ENCODE measurements at places on chromosomes 3 and 15. TPM values are rescaled to one million over a fixed set of nuclear protein-coding genes. Genes with fewer than 3 reads are reported as not detected.

DNA sequence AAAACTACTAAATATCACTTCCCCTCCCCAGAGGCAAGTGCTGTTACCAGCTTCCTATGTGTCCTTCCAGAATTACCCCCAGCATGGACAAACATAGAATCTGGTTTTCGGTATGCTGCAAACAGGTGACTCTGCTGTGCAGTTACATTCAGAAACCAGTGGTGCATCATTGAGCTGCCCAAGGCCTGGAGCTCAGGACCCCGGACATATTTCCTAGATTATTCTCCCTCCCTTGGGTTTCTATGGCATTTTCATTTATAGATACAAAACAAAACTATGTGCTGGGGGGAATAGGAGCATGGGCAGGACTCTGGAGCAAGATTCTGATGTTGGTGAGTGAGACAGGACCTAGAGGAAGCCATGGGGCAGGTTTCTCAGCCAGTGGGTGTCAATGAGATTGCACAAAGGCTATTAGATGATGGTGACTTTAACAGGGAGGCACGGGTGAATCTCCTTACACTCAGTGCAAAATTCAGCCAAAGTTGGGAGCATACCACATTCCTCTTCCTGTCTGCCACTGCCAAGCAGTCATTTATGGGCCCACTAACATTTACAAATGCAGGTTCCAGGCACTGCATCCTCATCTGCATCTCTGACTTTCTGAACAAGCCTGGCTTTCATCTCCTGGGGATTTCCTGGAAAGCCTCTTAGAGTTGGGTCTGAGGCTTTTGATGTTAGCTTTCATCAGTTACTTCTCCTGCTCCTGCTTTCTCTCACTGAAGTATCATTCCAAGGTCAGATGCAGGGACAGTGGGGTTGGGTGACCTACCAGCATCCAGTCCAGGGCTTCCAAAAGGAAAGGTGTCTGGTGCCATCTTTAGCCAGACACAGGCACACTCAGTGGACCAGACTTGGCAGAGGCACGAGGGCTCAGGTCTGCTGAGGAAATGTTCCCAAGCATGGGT lies 44.5 kb downstream of the CMTM7 start:
- DNase-seq = no peak
- H3K36me3 ChIP-seq = no peaks in the 10 kb centered on the region
- no peak overlapping the region for H3K4me3 ChIP-seq
- peaks cover 8% of the 10 kb centered on the region for H3K4me1 ChIP-seq
- H3K27ac ChIP-seq = no peak overlapping the region
- H3K27me3 ChIP-seq = no peaks in the 10 kb centered on the region

DNA sequence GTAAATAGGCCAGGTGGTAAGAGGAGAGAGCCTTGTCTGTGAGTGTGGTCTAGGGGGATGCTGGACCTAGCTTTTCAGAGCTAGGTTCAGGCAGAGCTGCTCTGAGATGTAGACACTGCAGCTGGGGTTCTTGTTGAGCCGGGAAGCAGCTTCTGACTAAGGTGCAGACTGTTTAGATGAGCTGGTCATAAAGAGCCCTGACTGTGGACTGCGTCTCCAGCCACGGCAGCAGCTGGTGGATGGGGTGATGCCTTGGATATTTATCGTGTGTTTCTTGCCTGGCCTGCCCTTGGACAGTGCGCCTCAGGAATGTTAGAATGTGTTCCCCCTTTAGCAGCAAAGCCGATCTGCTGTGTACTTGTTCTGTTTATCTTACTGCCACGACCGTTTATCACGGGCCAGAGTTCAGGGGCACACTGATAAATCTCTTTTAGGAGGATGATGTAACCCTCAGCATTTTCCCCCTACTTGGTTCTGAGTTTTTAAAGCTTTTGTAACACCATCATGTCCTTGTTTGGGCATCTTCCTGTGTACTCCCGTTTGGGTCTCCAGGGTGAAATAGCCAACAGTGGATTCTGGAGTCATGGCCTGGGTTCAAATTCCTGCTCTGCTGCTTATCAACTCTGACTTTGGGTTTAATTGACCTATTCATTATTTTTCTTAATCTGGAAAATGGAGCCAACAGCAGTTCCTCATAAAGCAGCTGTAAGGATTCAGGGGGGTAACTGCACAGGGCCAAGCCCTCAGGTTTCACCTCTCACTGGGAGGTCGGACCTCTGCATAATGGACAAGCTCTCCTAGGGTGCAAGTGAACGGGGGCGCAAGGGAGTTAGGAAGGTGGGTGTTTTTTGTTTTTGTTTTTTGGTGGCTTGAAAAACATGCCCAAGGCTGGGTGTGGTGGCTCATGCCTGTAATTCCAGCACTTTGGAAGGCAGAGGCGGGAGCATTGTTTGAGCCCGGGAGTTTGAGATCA lies 51.4 kb downstream of the FLNB start:
- peak overlapping the region; percentile 40 for H3K4me3 ChIP-seq
- H3K27me3 ChIP-seq = no peaks in the 10 kb centered on the region
- peaks cover 84% of the 10 kb centered on the region for H3K4me1 ChIP-seq
- peak overlapping the region; percentile 77 for H3K27ac ChIP-seq
- H3K36me3 ChIP-seq = no peaks in the 10 kb centered on the region

DNA sequence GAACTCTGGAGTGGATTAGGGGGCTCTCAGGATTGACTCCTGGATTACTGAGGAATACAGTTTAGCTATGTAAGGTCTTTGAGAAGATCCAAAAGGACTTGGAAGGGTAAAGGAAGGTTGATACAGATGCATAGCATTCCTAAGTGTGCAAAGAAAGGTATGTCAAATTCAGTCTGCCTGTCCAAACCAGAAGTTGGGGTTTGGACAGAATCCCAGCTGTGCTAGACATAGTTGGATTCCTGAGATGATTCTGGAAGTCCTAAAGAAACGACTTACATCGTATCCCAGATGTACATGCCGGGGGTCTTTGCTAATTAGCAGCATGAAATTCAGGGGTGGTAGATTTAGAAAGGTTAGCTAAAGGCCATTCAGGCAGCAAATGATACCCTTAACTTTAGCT lies 97.7 kb upstream of the TSPAN3 start:
- no peak for DNase-seq
- H3K27me3 ChIP-seq = no peaks in the 10 kb centered on the region
- no peaks in the 10 kb centered on the region for H3K36me3 ChIP-seq
- H3K27ac ChIP-seq = no peak overlapping the region

DNA sequence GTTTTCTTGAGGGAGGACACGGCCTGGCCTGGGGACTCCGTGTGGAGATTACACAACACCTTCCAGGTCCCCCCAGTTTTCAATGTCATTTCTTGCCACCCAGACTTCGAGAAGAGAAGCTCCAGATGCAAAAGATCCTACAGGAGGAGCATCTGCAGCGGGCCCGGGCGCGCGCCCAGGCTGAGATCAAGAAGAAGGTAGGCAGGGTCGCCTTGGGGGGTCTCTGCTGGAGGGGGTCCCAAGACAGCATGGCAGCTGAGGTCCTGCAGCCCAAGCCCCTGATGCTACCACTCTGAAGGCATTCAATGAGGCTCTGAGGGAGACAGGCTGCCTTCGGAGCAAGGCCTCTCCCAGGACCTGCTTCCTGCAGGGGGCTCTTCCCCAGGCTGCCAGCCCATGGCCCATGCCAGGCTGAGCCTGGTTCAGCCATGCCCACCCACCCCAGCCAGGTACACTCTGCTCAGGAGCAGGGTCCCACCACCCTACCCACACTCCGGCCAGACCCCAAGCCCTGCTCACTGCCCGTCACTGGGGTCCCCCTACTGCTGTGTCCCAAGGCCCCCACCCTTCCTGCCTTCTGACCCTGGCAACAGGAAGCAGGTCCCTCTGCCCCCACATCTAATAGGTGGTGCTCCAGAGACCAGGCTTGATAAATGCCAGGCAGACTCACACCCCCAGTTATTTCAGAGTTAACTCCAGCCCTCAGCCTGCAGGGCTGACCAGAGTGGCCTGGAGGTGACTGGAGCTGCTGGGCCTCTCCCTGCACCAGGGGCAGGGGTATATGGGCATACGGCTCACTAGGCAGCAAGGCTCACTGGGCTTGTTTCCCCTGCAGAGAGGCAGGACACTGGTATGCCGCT lies 40.0 kb downstream of the ZXDC start:
- DNase-seq = no peak
- no peaks in the 10 kb centered on the region for H3K4me1 ChIP-seq
- H3K36me3 ChIP-seq = peaks cover 22% of the 10 kb centered on the region
- no peaks in the 10 kb centered on the region for H3K27me3 ChIP-seq

DNA sequence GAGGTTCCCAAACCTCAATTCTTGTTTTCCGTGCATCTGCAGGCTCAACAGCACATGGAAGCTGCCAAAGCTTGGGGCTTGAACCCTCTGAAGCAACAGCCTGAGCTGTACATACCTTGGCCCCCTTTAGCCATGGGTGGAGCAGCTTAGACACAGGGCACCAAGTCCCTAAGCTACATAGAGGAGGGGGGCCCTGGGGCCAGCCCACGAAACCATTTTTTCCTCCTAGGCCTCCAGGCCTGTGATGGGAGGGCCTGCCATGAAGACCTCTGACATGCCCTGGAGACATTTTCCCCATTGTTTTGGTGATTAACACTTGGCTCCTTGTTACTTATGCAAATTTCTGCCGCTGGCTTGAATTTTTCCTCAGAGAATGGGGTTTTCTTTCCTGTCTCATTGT lies 24.6 kb downstream of the SRP14 start:
- no peaks in the 10 kb centered on the region for H3K4me1 ChIP-seq
- no peaks in the 10 kb centered on the region for H3K27me3 ChIP-seq
- H3K4me3 ChIP-seq = no peak overlapping the region
- DNase-seq = no peak
- no peak overlapping the region for H3K27ac ChIP-seq

DNA sequence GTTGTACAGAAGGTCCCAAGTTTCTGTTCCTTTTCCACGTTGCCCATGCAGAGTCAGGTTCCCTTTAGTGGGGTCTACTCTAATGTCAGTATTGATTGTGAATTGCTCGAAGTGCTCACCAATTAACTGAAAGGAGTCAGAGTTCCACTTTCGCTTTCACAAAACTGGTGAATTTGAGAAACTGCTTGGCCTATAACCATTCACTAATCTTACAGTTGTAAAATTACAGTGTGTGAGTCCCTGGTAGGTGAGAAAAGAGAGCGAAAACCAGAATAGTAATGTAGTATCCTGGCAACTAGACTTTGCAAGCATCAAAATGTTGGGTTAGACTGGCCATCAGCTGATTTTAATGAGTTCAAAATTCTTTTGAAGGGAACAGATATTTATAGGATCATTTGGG lies 237.5 kb upstream of the CHRM5 start:
- no peaks in the 10 kb centered on the region for H3K27me3 ChIP-seq
- no peak overlapping the region for H3K27ac ChIP-seq
- H3K4me3 ChIP-seq = no peak overlapping the region
- H3K4me1 ChIP-seq = no peaks in the 10 kb centered on the region

The POLQ gene
- total RNA-seq = 0.68 TPM

The PLA1A gene
- total RNA-seq = 20.8 TPM

The CTXN2 gene
- not detected for total RNA-seq
